ENCODE measurements at places on chromosomes 4 and X. TPM values are rescaled to one million over a fixed set of nuclear protein-coding genes. Genes with fewer than 3 reads are reported as not detected.

ABCG2 gene
- total RNA-seq: 14.6 TPM

MAB21L2 gene
- total RNA-seq: 8.4 TPM

SULT1B1 gene
- total RNA-seq: 7.7 TPM

CYLC1 gene
- not detected for total RNA-seq

FAM13A gene
- total RNA-seq: 20.1 TPM

Measured in regular cardiac myocyte (primary cell).